Fibroblast of skin of right quadriceps (primary cell): ENCODE measurements at places on chromosomes 2 and 18.
A peak's percentile ranks its signal among the peaks of the same experiment; 100 is the strongest.

GRCh38 chr2:215479536-215480240, 43.8 kb upstream of the FN1 start:
- DNase-seq = no peak

- no peak for DNase-seq
These were observed 146.8 kb upstream of the MSH6 start for GRCh38 chr2:47636176-47636575.

GRCh38 chr2:190762566-190762965, 113.7 kb downstream of the NAB1 start:
- no peak for DNase-seq

GRCh38 chr2:190119257-190119656, 56.7 kb upstream of the MSTN start:
- no peak for DNase-seq

- DNase-seq = no peak
These were observed 126.4 kb downstream of the MAP4K4 start for GRCh38 chr2:101823859-101824258.

DNA sequence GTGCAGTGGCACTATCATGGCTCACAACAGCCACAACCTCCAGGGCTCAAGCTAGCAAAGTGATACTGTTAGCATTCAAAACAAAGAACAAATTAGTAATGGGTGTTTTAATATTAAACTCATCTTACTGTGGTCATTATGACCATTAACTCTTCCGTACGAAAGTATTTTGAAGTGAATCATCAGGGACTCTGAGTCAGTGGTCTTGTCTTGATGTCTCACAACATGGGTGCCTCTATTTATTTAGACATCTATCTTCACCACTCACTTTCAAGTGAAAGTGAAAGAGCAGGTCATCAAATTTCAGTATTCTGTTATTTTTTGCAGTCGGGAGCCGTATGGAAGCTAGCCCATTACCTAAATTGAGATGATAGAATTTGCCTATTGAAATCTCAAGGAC, 1118.2 kb downstream of the DPP10 start:
- DNase-seq = no peak

DNA sequence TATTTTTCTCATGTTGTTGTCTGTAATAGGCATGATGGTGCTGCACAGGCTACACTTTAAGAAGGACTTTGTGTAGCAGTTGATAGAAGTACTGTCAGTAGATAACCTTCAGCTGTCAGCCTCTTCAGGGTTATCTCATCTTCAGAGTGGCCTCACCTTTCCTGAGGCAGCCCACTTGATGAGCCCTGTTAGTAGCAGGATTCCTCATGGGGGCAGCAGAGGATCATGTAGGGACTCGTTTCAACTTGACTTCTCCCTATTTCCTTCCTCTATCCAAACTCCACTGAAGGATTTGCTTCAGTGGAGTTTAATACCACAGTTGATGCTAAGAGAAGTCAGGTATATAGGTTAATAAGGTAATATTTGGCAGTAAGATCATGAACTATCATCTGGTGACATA, 530.3 kb upstream of the FSIP2 start:
- DNase-seq = peak; percentile 1

GRCh38 chr18:35661483-35662146, 80.1 kb downstream of the GALNT1 start:
- DNase-seq = no peak

- DNase-seq = no peak
These were observed 13.1 kb downstream of the NDUFB3 start for GRCh38 chr2:201084863-201085262.

- DNase-seq = no peak
These were observed 93.5 kb downstream of the DDX1 start for GRCh38 chr2:15685143-15685542.

GRCh38 chr2:129975016-129975774, 4.3 kb upstream of the RAB6C start:
- no peak for DNase-seq

DNA sequence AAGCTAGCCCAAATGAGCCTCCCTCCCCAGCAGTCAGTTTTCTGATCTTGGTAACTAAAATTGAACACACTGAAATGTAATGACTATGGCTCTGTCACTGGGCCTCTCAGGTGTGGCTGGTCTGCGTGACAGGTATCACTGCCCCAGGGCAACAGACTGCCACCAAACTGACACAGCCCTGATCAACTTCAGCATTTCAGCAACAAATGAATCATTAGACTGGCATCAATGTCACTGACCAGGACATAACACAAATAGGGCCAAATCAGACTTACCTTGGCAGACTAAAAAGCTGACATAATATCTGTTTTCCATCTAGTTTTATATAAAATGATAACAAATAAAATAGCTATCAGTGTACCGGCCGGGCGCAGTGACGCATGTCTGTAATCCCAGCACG, 290.8 kb upstream of the CHAC2 start:
- no peak for DNase-seq

- no peak for DNase-seq
These were observed 903 bp downstream of the KCNG3 start for GRCh38 chr2:42492691-42493467.

DNA sequence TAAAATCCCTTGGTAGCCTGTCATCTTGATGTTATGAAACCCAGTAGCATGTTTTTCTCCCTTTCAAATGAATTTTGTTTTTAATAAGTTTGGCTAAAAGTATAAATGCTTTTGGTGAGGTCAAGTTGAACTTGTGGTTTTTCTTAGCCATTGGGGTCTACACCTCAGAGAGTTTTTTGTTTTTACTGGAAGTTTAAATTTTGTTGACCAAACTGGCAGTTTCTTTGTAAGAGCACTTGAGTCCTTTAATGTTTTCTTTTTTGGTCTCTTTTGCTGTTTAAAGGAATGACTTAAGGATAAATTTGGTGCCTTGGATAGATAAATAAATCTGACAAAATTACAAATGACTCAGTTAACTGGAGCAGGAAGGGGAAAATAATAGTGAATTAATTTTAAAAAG, 577.3 kb downstream of the SATB2 start:
- DNase-seq = no peak

DNA sequence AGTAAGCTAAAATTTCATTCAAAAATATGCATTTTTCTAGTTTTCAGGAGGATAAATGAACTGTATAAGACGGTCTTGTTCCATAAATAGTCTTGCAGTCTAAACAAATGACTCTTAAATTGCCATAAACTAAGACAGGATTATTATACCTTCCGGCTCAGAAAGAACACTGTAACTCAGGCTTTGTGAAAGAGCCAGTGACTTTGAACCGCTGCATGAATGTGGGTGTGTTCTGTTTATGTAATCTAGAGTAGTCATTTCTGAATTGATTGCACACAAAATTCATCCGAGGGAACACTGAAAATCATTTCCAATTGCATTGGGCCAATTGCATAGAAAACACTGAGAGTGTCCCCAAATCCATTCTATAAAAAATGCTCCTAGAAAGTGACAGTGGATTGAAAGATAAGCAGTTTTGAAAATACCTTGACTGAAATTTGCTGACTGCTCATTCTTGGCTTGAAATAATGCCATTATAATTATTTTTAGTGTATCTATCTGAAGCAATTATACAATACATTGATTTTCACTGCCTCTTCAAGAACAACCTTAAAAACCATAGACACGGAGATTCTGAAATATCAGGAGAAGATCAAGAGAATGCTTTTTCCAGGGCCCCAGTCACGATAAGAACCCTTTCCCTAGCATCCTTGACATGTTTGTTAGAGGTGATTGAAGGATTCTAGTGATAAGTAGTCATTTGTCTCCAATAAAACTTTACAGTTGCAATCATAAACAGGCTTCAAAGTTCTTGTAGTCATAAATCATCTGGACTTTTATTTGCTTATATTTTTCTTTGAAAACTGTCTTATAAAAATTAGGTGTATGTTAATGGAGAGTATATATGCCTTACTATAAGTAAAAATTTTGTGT, 55.4 kb downstream of the CNTNAP5 start:
- no peak for DNase-seq

DNA sequence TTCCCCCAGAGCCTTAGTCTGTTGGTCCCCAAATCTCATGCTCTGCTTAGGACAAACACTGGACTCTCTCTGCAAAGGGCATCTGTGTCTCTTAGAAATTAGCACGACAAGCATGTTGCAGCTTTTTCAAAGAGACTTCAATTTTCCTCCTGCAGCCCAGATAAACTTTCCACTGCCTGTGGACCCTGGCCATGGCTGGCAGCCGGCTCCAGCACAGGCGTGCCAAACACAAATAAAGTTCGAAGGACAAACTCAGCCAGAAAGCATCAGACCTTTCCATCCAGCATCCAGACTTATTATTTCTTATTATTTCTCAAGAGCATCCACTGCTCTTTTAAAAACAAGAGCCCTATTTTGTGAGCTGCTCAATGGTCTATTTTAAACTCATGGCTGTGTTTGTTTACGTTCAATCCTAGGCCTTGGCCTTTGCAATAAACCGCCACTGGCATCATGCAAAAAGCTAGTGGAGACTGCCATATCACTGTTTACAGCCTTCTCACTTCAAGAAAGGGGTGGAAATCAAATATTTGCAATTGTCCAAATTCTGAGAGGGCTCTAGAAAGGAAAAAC, 300.8 kb downstream of the BCL11A start:
- no peak for DNase-seq

- peak; percentile 32 for DNase-seq
These were observed at the start of gene SLC4A3 for GRCh38 chr2:219627103-219628100. SLC4A3 (plus strand) TSS chr2:219627630; CDS start chr2:219627993, 363 bp downstream.

DNA sequence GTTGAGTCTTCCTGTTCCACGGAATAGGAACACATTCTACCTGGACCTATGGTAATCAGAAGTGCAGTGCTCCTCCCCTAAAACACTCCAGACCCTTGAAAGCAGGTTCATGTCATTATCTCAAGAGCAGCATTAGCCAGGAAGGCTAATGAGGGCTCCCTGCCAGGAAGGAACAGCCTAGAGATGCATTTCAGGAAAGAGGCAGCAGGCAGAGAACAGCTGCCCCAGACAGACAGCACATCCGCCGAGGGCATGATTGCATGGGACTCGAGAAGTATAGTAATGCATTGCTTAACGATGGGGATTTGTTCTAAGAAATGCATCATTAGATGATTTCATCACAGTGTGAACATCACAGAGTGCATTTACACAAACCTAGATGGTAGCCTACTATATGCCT, 171.5 kb downstream of the ALK start:
- no peak for DNase-seq

DNA sequence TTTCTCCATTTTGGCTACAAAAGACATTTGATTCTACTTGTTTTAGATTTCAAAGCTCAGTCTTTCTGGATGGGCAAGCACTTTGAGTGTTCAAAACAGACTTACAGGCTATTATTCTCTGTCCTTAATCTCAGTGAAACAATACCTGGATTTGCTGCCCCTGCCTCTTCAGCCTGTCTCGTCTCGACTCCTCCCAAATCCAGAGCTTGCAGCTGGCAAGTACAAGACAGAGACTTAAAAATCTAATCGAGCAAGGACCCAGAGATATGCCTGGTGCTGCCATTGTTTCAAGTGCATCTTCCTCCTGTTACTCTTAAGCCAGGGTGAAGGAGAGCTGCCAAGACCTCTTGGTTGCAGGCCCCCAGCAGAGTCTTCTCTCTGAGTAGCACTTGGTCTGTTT, 59.2 kb downstream of the LRRC30 start:
- DNase-seq = no peak

DNA sequence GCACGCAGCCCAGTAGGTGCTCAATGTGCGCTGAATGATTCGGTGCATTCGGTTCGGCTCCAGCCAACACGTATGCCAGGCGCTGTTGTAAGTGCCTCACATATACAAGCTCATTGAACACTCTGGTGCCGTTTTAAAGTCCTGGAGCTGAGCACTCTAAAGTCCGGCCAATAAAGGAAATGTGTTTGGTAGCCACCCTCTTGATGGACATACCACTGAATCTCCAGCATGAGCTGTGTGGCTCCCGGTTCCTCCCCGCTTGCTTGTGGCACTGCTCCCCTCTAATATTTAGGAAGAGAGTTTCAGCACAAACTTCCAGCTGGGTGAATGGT, 112.1 kb downstream of the MCFD2 start:
- no peak for DNase-seq

DNA sequence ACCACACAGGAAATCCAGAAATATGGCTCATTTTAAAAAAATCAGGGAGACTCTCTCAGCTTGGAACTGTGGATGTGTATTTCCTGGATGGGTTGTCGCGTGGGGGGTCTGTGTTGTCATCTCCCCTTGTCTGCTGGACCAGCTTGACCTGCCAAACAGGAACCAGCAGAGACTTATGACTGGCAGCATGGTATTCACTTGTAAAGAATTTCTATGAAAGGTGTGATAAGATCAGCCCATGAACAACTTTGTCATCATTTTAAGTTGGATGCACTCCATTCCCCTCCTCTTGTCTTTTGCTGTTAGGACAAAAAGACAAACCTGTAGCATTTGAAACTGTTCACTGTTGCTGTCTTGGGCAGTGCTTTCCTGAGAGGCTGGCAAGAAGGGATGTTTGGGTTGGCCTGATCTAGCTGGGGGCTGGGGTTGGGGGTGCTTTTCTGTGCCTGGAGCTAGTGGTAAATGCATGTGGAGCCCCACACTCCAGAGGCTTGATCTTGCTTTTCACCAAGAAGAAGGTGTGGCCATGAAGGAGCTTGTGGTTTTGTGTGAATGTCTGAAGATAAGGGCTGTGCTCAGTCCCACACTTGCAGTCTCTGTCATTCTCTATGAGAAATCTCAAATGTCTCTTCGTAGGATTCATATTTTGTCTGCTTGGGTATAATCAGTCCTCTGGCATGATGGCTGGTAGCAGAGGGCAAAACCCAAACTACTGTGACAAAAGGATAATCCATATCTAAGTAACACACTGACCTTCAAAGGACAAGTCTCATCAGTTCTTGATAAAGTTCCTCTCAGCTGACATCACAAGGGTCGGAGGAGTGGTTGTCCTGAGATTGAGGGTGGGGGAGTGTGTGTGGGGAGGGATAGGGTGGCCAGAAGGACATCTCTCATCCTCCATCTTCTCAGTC, 39.0 kb downstream of the RALB start:
- DNase-seq = peak; percentile 62

DNA sequence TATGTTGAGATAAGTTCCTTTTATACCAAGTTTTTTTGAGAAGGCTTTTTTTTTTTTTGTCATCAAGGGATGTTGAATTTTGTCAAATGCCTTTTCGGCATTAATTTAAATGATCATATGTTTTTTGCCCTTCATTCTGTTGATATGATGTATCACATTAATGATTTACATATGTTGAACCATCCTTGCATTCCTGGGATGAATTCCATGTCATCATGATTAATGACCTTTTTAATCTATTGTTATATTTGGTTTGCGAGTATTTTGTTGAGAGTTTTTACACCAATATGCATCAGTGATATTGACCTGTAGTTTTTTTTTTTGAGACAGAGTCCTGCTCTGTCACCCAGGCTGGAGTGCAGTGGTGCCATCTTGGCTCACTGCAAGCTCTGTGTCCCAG, 585.7 kb upstream of the FANCL start:
- DNase-seq = no peak

GRCh38 chr2:38215993-38216392, 140.0 kb upstream of the CYP1B1 start:
- DNase-seq = peak; percentile 26

- no peak for DNase-seq
These were observed 124.1 kb upstream of the SLC38A11 start for GRCh38 chr2:165079432-165079831.

GRCh38 chr18:22668496-22668895, 250.8 kb upstream of the CTAGE1 start:
- DNase-seq = no peak

- no peak for DNase-seq
These were observed 186.7 kb downstream of the TDRD15 start for GRCh38 chr2:21310493-21310892.
